Renal pelvis (tissue), 12 donors: ENCODE measurements at places on chromosomes 7 and 10.

- DNase-seq: no peak
These were observed 29.9 kb downstream of the POLL start for GRCh38 chr10:101558204-101558603.

DNA sequence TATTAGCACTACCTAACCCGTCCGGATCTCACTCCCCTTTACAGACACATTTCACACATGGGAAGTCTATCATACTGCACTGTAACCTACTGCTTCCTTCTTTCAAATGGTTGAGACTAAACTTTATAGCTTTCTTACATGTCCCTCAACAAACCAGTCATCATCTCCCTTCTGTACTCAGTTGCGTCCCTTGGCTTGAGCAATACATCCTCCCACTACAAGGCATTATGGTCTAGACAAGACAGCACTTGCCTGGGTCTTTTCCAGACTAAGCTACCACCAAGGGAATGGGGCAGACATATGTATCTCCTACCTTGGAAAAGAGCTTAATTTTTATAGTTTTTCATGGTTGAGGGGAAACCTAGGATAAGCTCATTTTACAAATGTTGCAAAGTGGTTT, 575.2 kb downstream of the KCNMA1 start:
- DNase-seq: no peak

- DNase-seq: no peak
These were observed 166.3 kb downstream of the ARHGAP12 start for GRCh38 chr10:31762316-31762715.

DNA sequence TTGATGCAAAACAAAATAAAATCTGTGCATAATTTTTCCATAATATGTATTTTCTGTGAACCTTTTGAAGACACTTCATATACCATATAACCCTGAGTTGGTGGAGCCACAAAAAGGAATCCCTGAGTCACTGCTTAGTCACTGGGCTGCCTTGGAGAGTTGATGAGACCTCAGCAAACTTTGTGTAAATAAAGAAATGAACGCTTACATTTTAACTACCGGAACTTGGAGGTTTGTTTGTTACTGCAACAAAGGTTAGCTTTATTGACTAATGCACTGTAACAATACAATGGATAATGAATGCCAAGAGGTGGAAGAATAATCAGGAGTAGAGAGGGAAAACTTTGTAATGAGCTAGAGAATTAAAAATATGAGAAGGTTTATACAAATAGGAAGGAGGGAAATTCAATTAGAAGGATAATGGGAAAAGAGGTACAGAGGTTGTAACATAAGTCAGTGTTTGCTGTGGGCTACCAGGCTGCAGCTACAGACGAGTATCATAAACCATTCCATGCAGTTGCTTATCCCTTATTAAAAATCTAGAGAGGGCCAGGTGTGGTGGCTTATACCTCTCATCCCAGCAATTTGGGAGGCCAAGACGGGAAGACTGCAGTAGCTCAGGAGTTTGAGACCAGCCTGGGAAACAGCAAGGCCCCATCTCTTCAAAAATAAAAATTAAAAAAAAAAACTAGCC, 1042.1 kb downstream of the TYW1 start:
- no peak for DNase-seq
